ENCODE measurements at places on chromosomes 13 and 19. TPM values are rescaled to one million over a fixed set of nuclear protein-coding genes. Genes with fewer than 3 reads are reported as not detected.

DNA sequence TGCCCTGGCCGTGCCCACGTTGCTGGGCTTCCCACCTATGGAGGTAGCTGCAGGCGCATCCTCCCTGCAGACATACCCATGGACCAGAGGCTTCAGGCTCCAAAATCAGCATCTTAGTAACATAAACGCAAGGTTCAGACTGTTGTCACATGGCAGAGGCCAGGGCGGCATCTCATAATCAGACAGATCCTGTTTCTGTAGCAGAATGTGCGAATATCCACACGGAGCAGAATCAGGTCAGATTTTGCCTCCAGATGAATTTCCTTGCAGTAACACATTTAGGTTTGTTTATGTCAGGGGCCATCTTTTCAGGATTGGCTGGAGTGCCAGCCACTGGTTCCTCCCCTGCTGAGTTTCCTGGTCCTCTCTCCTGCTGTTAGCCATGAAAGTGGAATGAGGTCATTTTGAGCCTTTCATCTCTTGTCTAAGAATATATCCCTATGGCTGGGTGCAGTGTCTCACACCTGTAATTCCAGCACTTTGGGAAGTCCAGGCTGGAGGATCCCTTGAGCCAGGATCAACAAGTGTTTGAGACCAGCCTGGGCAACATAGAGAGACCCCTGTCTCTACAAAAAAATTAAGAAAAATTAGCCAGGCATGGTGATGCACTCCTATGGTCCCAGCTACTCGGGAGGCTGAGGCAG is 20.5 kb downstream of the SMARCA4 start:
- DNase-seq: no peak

DNA sequence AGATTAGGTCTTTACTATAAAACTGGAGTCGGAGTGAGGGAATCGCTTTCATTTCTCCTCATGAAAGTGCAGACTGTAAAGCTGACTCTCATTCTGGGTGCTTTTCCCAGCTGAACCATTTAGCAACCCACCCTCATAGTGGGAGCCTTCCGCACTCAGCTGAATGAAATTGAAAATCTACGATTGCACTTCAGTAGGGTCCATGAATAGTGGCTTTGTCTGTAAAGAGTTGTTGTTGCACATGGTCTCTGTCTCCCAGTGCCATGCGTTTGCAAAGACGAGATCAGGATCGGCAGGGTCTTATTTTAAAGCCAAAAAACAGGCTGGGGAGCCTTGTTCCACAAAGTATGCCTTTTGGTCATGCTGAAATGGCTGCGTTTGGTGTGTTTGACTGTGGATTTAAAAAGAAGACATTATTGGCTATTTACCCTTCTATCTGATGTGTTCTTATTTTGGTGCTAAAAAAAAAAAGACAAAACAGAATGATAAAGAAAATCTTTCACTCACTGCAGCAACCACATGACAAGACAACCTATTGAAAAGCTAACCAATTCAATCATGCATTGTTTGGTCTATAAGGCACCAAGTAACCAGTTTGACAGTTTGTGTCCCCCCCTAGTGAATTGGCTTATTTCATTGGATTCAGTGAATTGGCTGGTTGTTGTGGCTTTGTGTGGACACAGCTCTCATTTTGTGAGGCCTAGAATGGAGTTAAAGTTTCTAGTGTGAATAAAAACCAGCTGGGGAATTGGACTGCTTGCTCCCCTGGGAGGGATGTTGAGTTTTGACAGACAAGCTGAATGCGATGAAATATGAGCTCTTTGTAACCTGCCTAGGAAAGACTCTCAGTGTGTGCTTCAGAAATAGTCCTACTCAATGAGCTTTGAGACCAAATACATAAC is 65.6 kb downstream of the ARHGAP35 start:
- DNase-seq: no peak

- DNase-seq: no peak
Observed at GRCh38 chr19:14804765-14805164, 26.4 kb upstream of the ADGRE2 start.

YJEFN3 gene
- polyA plus RNA-seq: 7.6 TPM

ZNF229 gene
- polyA plus RNA-seq: 16.7 TPM

DNA sequence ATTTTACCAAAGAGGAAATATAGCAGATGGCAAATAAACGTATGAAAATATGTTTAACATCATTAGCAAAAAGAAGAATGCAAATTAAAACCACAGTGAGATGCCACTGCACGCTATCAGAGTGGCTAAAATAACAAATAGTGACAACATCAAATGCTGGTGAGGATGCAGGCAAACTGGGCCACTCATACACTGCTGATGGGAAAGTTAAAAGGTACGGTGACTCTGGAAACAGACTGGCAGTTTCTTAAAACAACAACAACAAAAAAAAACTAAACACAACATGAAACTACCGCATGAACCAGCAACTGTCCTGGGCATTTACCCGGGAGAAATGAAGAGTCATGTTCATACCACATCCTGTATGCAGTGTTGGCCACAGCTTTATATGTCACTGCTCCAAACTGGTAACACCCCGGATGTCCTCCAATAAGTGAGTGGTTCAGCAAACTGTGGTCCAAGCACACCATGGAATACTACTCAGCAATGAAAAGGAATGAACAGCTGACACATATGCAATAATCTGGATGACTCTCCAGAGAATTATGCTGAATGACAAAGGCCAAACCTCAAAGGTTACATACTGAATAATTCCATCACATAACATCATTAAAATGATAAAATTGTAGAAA is 22.3 kb downstream of the EPS15L1 start:
- DNase-seq: no peak

Measured in left renal pelvis (tissue), 4 donors.